ENCODE measurements at places on chromosomes 5 and 9. TPM values are rescaled to one million over a fixed set of nuclear protein-coding genes. Genes with fewer than 3 reads are reported as not detected.

PCDHB9 gene
- not detected for total RNA-seq

KIF4B gene
- total RNA-seq, result not detected

PDE6A gene
- total RNA-seq, result 0.08 TPM

RARS1 gene
- total RNA-seq, result 93.8 TPM

SLC4A9 gene
- total RNA-seq, result 0.01 TPM

NR5A1 gene
- not detected for total RNA-seq

FGF1 gene
- total RNA-seq, result 0.13 TPM

All from A549 treated with CpdA at 1 μM for 4 hours (cell line).